ENCODE measurements at places on chromosomes 13 and 19. TPM values are rescaled to one million over a fixed set of nuclear protein-coding genes. Genes with fewer than 3 reads are reported as not detected.

Gene ZNF835
- polyA plus RNA-seq, result 2.5 TPM

Gene SHISA7
- polyA plus RNA-seq, result not detected

Gene ATF5
- polyA plus RNA-seq, result 20.1 TPM

Gene CACNG6
- not detected for polyA plus RNA-seq

Gene CGB5
- not detected for polyA plus RNA-seq

Gene LAIR1
- polyA plus RNA-seq, result 21.2 TPM

Gene ZNF576
- 16.6 TPM for polyA plus RNA-seq

Gene CYP4F3
- polyA plus RNA-seq, result not detected

Gene CEACAM7
- not detected for polyA plus RNA-seq

Gene KLK10
- 15.7 TPM for polyA plus RNA-seq

Gene NTF4
- not detected for polyA plus RNA-seq

Gene CEBPG
- 12.1 TPM for polyA plus RNA-seq

Gene ZFP36
- polyA plus RNA-seq, result 204 TPM

Gene PGLYRP1
- polyA plus RNA-seq, result not detected

Gene ZNF253
- 16.8 TPM for polyA plus RNA-seq

Gene SLC10A2
- polyA plus RNA-seq, result not detected

Gene PRTN3
- not detected for polyA plus RNA-seq

Gene CGB3
- polyA plus RNA-seq, result not detected

Gene CPB2
- not detected for polyA plus RNA-seq

Gene MYO1F
- 7.8 TPM for polyA plus RNA-seq

Gene CD22
- polyA plus RNA-seq, result 94.2 TPM

Gene CADM4
- polyA plus RNA-seq, result 17.8 TPM

Gene SLC1A6
- polyA plus RNA-seq, result 0.08 TPM

Gene PRR22
- polyA plus RNA-seq, result not detected

Gene FFAR3
- polyA plus RNA-seq, result not detected

Gene SOX1
- not detected for polyA plus RNA-seq

Gene LIM2
- polyA plus RNA-seq, result not detected

Gene NLRP11
- 0.13 TPM for polyA plus RNA-seq

Gene SIGLEC12
- polyA plus RNA-seq, result not detected

Gene NUCB1
- 230 TPM for polyA plus RNA-seq

Gene GJB6
- polyA plus RNA-seq, result not detected
